Foreskin keratinocyte (primary cell): ENCODE measurements at places on chromosomes 5 and 9. TPM values are rescaled to one million over a fixed set of nuclear protein-coding genes. Genes with fewer than 3 reads are reported as not detected.

- no peak for DNase-seq
These were observed 211.6 kb downstream of the MSX2 start for GRCh38 chr5:174935854-174936474.

DNA sequence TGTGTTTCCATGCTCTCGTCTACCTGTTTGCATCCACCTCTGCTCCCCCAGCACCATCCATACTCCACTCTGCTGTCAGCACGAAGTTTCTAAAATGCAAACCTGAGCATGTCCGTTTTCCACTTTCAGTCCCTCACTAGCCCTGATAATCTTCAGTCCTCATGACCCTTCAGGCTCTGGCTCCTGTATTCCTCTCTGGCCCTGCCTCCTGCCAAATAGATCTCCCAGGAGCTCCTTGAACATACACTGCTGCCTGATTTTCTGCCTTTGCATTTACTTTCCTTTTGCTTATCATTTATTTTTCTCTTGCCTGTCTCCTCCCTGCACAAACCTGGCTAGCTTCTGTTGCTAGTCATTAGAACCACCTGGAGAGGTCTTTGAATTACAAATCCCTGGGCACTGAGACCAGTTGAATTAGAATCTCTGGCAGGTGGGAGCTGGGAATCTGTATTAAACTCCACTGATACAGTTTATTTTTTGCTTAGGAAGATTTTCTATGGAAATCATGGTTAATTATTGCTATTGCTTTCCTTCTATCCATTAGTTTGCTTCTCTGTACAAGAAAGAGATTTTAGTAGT is 18.5 kb downstream of the ARHGEF28 start:
- no peak for DNase-seq

Gene UNC13B
- 15.1 and 15.3 TPM in 2 replicates for total RNA-seq

GRCh38 chr5:135332519-135333150 is 66.4 kb downstream of the MACROH2A1 start:
- peak; percentile 40 for DNase-seq

DNA sequence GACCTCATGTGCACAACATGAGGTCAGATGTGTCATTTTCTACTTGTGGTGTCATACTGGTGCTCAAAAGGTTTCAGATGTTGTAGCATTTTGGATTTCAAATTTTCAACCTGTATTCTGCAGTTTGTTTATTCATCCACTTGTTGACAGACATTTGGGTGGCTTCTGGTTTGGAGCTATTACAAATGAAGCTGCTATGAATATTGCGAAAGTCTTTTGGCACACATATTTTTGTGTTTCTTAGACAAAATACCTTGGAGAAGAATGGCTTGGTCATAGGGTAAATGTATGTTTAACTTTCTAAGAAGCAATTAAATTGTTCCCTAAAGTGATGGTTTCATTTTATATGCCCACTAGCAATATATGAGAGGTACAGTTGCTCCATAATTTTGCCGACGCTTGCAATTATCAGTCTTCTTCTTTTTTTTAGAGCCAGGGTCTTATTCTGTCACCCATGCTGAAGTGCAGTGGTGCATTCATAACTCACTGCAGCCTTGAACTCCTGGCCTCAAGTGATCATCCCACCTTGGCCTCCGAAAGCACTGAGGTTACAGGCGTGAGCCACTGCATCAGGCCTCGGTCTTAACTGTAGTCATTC is 70.7 kb upstream of the TRPC7 start:
- DNase-seq = no peak

Gene HDAC3
- total RNA-seq = 64.1 and 67.5 TPM in 2 replicates

Gene PCDHB8
- total RNA-seq = not detected in 2 replicates

- DNase-seq = no peak
These were observed 136.7 kb downstream of the FAM114A2 start for GRCh38 chr5:153902016-153902415.

GRCh38 chr5:72276219-72276752 is 43.8 kb downstream of the MRPS27 start:
- no peak for DNase-seq

Gene ADAMTS2
- total RNA-seq = not detected in 2 replicates

Gene GPR151
- not detected in 2 replicates for total RNA-seq

Gene ATP10B
- under 0.01 TPM in 1 of 2 replicates, not detected in the other for total RNA-seq

DNA sequence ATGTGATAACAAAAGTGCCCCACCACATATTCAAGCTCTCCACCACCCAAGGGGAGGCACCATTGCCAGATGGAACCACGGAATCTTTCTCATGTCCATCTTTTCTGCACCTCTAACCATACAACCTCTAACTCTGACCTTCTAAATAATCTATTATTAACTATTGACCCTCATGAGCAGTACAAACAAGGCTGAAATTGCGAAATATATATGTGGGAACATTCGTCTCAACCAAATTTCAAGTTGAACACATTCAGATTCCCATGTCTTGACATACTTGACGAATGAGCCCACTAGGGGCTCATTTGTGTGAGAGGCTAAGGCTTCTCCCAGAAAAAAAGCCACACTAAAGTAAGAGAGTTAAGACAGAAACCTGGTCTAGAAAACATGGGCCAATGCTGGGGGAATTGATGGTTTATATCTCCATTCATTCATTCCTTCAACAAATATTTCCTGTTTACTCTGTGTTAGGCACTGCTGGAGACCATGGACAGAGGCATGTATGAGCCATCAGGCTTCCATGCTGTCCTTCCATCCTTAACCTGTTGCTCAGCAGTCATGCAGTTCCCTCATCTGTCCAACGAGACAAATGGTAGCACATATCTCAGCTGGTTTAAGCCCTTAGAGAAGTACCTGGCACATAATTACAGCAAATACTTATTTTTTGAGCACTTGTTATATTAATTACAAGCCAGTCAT is 130.4 kb downstream of the ESM1 start:
- DNase-seq = no peak

- no peak for DNase-seq
These were observed 499.3 kb upstream of the ADAMTS16 start for GRCh38 chr5:4640795-4641194.

DNA sequence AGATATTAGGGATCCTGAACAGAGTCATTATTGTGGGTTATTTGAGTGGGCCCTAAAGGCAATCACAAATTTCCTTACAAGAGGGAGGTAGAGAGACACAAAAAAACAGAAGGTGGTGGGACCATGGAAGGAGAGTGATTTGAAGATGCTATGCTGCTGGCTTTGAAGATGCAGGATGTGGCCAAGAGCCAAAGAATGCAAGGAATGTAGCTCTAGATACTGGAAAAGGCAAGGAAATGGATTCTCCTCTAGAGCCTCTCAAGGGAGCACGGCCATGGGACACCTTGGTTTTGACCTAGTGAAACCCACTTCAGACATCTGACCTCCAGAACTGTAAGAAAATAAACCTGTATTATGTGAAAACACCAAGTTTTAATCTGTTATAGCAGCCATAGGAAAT is 53.8 kb downstream of the TTC39B start:
- no peak for DNase-seq

GRCh38 chr5:167867281-167867680 is 424.2 kb upstream of the WWC1 start:
- DNase-seq = no peak

Gene KIF4B
- 0.03 and 0.04 TPM in 2 replicates for total RNA-seq

Gene NUDT12
- total RNA-seq = 12.1 and 12.6 TPM in 2 replicates
